ENCODE measurements at places on chromosomes 6 and 20. TPM values are rescaled to one million over a fixed set of nuclear protein-coding genes. Genes with fewer than 3 reads are reported as not detected.

The NMBR gene
- 0.09 TPM for total RNA-seq

The ZNF76 gene
- 13.7 TPM for total RNA-seq

The SAMD10 gene
- total RNA-seq = 1.5 TPM

The BEND6 gene
- 0.27 TPM for total RNA-seq

The PBX2 gene
- 31.3 TPM for total RNA-seq

The ARG1 gene
- 0.27 TPM for total RNA-seq

The SF3B5 gene
- total RNA-seq = 112 TPM

The ADGB gene
- 0.04 TPM for total RNA-seq

The ANGPT4 gene
- total RNA-seq = 0.04 TPM

The RBCK1 gene
- total RNA-seq = 31.0 TPM

The CST5 gene
- not detected for total RNA-seq

The MROH8 gene
- 4.5 TPM for total RNA-seq

The ZNF337 gene
- total RNA-seq = 22.6 TPM

The CDH26 gene
- 0.40 TPM for total RNA-seq

The PTCHD4 gene
- total RNA-seq = 0.98 TPM

The FNDC1 gene
- total RNA-seq = 73.6 TPM

The C6orf132 gene
- total RNA-seq = 0.53 TPM

DNA sequence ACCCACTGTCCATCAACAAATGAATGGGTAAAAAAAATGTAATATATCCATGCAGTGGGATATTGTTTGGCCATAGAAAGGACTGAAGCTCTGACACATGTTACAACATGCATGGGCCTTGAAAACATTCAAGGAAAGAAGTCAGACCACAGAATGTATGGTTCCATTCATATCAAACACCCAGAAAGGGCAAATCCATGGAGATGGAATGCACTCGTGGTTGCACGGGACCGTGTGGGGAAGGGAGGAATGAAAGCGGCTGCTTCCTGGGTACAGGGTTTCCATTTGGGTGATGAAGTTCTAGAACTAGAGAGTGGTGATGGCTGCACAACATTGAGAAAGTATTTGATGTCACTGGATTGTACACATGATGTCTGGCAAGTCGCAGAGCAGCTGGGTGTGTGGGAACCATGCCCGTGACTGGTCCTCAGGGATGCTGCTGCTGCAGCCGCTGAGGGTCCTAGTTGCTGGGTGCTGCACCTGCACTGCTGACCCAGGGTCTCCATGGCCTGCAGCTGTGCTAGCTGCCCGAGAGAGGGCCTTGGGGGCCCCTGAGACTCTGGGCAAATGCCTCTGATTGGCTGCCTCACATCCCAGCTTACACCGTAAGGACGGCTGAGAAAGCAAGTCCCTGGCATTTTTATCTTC, 220.3 kb downstream of the NRN1 start:
- H3K4me3 ChIP-seq = no peak overlapping the region
- H3K36me3 ChIP-seq = no peaks in the 10 kb centered on the region
- DNase-seq = no peak
- H3K27me3 ChIP-seq = no peaks in the 10 kb centered on the region

- H3K36me3 ChIP-seq = no peaks in the 10 kb centered on the region
- H3K27ac ChIP-seq = no peak overlapping the region
- peaks cover 10% of the 10 kb centered on the region for H3K4me1 ChIP-seq
Measured at GRCh38 chr6:113920663-113921267, 50.2 kb downstream of the HDAC2 start.

DNA sequence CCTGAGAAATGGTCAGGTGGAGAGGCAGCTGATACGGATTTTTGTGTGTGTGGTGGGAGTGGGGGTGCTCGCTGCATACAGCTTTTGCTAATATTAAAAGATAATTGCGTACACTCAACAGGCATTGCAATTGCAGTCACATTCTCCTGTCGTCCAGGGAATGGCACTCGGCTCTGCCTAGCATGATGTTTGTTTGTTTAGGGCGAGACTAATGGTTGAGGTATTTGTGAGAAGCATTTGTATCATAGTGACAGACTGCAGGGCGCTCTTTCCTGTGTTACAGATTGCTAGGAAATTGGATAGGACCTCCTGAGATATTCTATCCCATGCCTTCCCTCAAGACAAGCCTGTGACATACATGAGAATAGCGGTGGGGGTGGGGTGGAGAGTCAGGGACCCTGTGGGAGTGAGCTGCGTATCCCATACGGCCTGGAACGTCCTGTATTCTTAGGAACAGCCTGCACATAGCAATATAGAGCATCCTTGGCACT, 207.4 kb downstream of the SOX4 start:
- H3K27ac ChIP-seq = no peak overlapping the region
- peaks cover 7% of the 10 kb centered on the region for H3K4me1 ChIP-seq

- DNase-seq = no peak
- H3K4me1 ChIP-seq = no peaks in the 10 kb centered on the region
- H3K27me3 ChIP-seq = no peaks in the 10 kb centered on the region
- H3K36me3 ChIP-seq = no peaks in the 10 kb centered on the region
- H3K27ac ChIP-seq = no peak overlapping the region
Measured at GRCh38 chr6:48183178-48183577, 72.2 kb upstream of the PTCHD4 start.

- H3K27me3 ChIP-seq = no peaks in the 10 kb centered on the region
- H3K36me3 ChIP-seq = no peaks in the 10 kb centered on the region
- no peak for DNase-seq
- no peaks in the 10 kb centered on the region for H3K4me1 ChIP-seq
Measured at GRCh38 chr6:25732468-25733198, 21.9 kb upstream of the SLC17A4 start.

DNA sequence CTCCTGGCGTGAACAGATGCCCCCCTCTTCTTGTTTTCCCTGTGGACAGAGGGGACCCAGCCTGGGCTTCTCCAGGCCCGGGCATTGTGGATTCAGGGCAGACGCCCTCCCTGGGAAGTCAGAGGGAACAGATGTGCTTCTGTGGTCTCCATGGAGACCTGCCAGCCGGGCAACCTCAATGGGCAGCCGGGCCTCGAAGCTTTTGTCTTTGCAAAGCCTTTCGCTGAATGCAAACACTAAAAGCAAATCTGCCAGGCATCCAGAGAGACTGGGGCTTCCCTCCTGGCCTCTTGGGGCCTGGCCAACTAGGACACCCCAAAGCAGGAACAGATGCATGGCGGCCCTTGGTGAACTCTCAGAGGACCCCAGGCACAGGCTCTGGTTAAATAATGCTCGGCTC, 370.0 kb upstream of the SULF2 start:
- no peak overlapping the region for H3K27ac ChIP-seq
- H3K4me1 ChIP-seq = peaks cover 23% of the 10 kb centered on the region
- H3K4me3 ChIP-seq = no peak overlapping the region
- H3K27me3 ChIP-seq = peaks cover 18% of the 10 kb centered on the region

DNA sequence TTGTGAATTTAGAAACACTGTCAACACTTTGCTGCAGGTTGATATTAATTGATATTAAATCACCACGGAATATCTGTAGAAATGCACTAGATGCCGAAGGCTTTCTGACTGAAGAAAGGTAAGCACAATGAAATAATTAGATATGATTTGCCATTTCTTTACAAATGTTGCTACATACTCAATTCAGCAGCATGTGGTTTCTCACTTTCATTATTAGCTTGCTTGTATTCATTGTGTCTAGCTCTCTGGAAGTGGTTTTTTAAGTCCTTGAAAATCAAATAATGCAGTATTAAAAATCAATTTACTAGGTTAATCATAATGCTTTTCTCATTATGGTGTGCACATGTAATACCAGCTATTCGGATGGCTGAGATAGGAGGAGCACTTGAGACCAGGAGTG, 231.3 kb upstream of the MARCKS start:
- no peak overlapping the region for H3K27ac ChIP-seq
- peaks cover 5% of the 10 kb centered on the region for H3K4me1 ChIP-seq
- no peaks in the 10 kb centered on the region for H3K36me3 ChIP-seq
- no peak for DNase-seq
- H3K27me3 ChIP-seq = no peaks in the 10 kb centered on the region

DNA sequence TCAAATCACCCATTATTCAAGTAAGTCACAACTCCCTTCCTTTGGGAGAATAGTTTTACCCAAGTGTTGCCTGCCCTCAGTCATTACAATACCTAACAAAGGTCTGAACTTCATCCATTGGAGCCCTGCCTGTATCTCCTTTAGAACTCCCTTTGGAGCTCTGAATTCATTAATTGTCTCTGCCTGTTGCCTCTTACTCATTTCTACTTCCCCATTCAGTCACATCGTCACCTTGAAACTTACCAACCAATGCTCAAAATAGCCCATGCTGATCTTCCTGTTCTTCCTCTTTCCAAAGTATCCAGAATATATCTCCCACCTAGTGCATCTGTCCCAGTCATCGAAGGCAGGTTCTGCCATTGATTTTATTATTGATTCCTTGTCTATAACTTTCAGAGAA, 120.7 kb upstream of the ADGRF1 start:
- H3K36me3 ChIP-seq = no peaks in the 10 kb centered on the region
- no peaks in the 10 kb centered on the region for H3K27me3 ChIP-seq
- no peaks in the 10 kb centered on the region for H3K4me1 ChIP-seq
- DNase-seq = peak; percentile 12
- no peak overlapping the region for H3K4me3 ChIP-seq

GRCh38 chr20:49316704-49317103, 38.8 kb upstream of the ZNFX1 start:
- no peak for DNase-seq
- H3K4me3 ChIP-seq = no peak overlapping the region
- H3K27ac ChIP-seq = no peak overlapping the region
- H3K36me3 ChIP-seq = no peaks in the 10 kb centered on the region

- H3K36me3 ChIP-seq = peaks cover 4% of the 10 kb centered on the region
- peaks cover 7% of the 10 kb centered on the region for H3K4me1 ChIP-seq
- no peaks in the 10 kb centered on the region for H3K27me3 ChIP-seq
- H3K27ac ChIP-seq = no peak overlapping the region
- no peak for DNase-seq
Measured at GRCh38 chr6:157121897-157122296, 201.4 kb downstream of the TMEM242 start.

GRCh38 chr6:24994812-24995211, 59.1 kb upstream of the RIPOR2 start:
- DNase-seq = no peak
- no peaks in the 10 kb centered on the region for H3K27me3 ChIP-seq
- no peaks in the 10 kb centered on the region for H3K36me3 ChIP-seq
- no peak overlapping the region for H3K4me3 ChIP-seq
- H3K4me1 ChIP-seq = peaks cover 4% of the 10 kb centered on the region
- no peak overlapping the region for H3K27ac ChIP-seq

GRCh38 chr6:134534708-134535149, 216.8 kb upstream of the SGK1 start:
- no peak overlapping the region for H3K4me3 ChIP-seq
- no peaks in the 10 kb centered on the region for H3K36me3 ChIP-seq
- no peak for DNase-seq
- H3K27me3 ChIP-seq = no peaks in the 10 kb centered on the region
- no peak overlapping the region for H3K27ac ChIP-seq

DNA sequence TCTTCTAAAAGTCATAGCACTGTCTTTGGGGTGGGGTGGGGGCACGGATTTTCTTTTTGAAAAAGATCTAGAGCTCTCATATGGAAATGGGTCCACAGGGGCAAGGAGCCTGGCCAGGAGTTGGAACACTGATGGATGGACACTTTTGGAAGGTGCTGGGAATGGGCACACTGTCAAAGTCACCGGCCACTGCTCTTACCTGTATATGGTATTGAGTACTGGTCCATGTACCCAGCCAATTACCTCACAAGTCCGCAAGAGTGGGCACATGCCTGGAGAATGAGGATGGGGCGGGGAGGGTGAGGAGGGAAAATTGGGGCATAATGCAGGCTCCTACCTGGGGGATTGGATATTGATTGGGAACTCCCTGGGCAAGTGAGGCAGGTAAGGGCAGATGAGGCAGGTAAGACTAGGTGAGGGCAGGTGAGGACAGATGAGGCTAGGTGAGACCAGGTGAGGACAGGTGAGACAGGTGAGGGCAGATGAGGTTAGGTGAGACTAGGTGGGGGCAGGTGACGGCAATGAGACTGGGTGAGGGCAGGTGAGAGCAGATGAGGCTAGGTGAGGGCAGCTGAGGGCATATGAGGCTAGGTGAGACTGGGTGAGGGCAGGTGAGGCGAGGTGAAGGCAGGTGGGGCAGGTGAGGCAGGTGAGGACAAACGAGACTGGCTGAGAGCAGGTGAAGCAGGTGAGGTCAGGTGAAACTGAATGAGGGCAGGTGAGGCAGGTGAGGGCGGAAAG, 167.9 kb downstream of the NRN1 start:
- no peaks in the 10 kb centered on the region for H3K36me3 ChIP-seq
- no peak overlapping the region for H3K27ac ChIP-seq
- H3K27me3 ChIP-seq = peaks cover 9% of the 10 kb centered on the region
- no peak overlapping the region for H3K4me3 ChIP-seq
- H3K4me1 ChIP-seq = no peaks in the 10 kb centered on the region

DNA sequence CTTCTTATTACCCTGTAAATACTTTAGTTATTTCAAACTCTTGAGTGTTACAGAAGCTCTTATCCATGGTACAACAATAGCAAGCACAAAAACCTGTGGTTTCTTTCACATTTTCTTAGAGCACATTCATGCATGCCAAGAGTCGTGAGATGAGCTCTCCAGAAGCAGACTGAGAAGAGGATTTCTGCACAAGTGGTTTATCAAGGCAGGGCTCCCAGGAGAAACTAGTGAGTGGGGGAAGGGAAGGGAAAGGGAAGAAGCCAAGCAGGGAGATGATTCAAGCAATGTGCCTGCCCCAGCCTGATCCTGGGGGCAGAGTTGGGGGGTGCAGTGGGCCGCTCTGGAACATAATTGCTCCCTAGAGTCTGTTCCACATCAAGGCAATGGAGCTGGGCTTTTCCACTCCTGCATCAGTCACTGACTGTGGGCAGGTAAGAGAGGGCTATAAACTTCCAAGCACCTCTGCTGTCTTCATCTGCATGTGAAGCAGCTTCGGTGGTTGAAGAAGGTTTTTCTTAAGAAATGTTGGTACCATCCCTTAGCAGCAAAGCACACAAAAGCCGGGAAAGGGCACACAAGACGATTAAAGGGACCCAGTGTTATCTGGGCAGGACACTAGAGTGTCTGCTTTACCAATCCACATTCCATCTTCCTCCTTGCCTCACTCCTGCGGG, 152.1 kb downstream of the PLCB4 start:
- no peaks in the 10 kb centered on the region for H3K36me3 ChIP-seq
- peaks cover 3% of the 10 kb centered on the region for H3K4me1 ChIP-seq
- peak; percentile 26 for DNase-seq
- H3K27ac ChIP-seq = no peak overlapping the region

DNA sequence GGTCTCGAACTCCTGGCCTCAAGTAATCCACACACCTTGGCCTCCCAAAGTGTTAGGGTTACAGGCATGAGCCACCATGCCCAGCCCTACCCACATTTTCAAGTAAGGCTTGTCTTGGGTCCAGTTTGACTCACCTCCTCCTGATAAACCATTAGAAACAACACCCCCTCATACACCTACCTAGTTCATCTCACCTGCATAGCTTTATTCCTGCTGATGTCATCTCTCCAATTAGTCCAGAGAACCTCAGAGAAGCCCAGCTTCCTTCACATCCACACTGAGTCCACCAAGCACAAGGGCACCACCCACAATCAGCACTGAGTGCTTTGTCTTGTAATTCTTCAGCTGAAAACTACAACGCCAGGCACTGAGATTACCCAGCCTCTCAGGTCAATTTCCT, 35.3 kb downstream of the KIF16B start:
- no peak for DNase-seq
- H3K36me3 ChIP-seq = no peaks in the 10 kb centered on the region
- H3K27me3 ChIP-seq = no peaks in the 10 kb centered on the region
- no peak overlapping the region for H3K27ac ChIP-seq
